ENCODE measurements at places on chromosomes 3 and 15.

DNA sequence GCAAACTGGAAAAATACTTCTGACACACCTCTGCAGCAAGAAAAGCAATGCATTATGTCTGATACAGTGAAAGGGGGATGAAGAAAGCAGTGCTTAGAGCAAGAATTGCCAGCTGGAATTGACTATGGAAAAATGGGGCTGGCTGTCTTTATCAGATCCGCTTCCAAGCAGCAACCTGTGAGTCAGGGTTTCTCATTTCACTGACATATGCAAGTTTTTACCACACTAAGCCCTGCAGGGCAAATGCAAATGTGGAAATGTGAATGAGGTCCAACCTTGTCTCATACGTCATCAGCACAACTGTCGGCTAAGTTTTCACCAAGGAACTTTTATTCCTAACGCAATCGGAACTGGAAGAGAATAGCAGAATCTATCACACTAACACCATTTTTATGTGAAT lies 172.5 kb upstream of the GADL1 start:
- peak; percentile 78 for DNase-seq

- peak; percentile 73 for DNase-seq
Measured at GRCh38 chr15:75809986-75810750, 33.1 kb upstream of the UBE2Q2 start.

DNA sequence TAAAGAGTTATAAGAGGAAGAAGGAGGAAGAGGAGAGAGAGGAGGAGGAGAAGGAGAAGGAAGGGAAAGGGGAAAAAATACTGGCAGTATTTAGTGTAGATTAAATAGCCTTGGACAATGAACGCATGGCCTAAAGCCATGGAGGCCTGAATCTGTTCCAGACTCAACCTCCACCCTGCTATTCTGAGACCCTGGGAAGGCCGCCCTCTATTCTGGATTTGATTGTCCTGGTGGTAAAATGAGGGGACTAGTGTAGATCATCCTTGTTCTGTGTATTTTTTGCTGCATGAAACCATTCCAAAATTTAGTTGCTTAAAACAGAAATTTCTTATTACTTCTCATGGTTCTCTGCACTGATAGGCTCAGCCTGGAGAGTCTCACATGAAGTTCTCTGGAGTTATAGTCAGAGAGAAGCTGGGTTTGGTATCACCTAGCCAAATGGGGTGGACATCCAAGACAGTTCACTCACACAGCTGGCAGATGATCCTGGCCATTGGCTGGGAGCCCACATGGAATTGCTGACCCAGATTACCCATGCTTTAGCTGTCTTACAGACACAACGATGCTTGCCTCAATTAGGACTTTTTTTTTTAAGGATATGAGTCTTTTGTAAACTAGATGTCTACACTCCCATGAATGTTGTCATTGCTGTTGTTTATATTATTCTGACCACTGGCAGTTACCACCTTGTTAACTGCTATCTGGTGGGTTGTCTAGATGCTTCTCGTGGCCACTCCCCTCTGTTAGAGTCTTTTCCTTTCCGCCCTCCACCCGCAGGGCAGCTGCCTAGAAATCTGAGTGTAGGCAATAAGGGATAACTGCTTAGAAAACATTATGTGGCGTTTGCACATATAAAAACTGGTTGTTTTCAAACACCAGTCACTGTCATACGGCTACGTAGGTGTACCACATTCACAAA lies 149.9 kb downstream of the SST start:
- DNase-seq, result no peak

- no peak for DNase-seq
Measured at GRCh38 chr3:50418850-50419249, 59.5 kb upstream of the TMEM115 start.

DNA sequence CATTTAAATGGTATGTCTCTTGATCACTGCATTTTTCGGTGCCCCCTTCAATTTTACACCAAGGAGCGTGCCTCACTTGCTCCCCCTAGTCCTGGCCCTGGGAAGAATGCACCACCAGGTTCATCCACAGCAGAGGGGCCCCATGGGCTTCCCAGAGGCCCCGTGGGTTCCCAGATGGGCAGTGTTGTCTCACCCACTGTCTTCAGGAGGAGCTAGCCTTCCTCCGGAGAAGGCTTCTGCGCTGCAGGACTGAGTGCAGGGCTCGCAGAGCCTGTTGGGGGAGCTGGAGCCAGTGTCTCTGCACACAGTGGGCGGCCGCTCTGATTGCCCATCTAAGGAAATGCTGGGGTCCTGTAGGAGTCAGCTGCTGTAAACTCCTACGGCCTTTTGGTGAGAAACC lies 45.9 kb downstream of the POLR2M start:
- no peak for DNase-seq

- no peak for DNase-seq
Measured at GRCh38 chr3:105877336-105877910, 8.6 kb upstream of the CBLB start.

DNA sequence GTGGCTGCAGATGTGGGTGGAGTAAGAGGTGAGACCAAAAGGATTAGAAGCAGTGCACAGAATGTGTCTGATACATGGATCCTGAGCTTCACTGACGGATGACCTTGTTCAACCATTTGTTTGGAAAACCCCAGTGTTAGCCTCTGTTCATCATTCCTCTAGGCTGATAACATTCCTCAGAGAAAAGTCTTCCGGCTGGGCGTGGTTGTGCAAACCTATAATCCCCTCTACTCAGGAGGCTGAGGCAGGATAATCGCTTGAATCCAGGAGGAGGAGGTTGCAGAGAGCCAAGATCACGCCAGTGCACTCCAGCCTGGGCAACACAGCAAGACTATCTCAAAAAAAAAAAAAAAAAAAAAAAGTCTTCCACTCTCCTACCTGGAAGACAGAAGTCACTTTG lies 23.1 kb upstream of the CHD2 start:
- DNase-seq, result peak; percentile 62

DNA sequence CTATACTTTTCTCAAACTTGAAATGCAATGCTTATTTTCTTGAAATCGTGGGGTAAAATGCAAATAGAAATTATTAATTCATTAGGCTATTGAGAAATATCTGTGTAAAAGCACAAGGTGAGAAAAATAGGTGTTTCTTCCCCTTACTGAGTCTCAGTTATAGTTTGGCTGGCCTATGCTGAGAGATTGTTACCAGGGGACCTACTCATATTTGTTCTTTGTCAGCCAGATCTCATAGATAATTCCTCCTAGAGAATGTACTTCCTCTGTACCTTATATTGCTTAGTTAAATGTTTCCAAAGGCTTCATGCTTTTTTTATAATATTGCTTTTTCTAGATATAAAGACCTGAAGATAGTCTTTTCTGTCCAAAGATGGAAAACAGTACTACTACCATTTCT lies 60.0 kb upstream of the TRPC1 start:
- no peak for DNase-seq

DNA sequence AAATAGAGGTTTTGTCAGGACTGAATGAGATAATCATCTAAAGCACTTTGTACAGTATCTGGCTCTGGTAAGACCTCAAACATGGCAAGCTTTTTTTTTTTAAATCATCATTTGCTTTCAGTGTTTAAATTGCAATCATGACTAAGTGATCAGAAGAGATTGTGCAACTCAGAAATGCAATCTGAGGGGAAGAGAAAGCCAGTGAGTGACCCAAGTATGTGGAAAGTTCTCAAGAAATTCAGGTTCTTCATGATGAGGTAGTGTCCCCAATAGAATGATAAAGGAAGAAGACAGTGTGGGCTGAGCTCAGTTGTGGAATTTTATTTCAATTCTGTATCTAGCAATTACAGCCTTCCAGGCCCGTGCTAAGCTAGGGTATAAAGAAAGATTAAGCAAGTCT lies 132.2 kb upstream of the TBC1D5 start:
- DNase-seq, result no peak

GRCh38 chr3:18444595-18445400 lies 19.7 kb upstream of the SATB1 start:
- DNase-seq, result peak; percentile 77

- DNase-seq, result no peak
Measured at GRCh38 chr3:148737104-148737530, 39.4 kb downstream of the AGTR1 start.

GRCh38 chr15:84595660-84596059 lies 5.1 kb upstream of the ZSCAN2 start:
- DNase-seq, result no peak

DNA sequence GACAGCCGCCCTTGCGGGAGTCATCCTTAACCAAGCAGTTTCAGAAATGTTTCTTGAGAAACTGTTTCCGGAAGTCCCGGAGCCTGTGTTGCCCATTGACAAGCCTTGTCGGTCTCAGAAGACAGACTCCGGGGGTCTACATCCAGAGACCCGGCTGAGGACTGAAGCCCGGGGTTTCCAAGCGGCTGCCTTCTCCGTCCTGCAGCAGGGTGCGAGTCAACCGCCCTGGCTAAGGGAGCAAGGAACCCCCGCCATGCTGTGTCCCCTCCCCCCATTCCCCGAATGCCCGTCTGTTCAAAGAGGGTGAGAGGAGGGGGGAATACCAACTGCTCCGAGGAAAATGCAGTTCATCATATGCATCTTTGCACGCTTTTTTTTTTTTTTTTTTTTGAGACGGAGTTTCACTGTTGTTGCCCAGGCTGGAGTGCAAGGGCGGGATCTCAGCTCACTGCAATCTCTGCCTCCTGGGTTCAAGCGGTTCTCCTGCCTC lies 61.6 kb downstream of the ATP1B3 start:
- DNase-seq, result no peak

GRCh38 chr15:65171428-65171827 lies 13.7 kb downstream of the CLPX start:
- DNase-seq, result no peak

DNA sequence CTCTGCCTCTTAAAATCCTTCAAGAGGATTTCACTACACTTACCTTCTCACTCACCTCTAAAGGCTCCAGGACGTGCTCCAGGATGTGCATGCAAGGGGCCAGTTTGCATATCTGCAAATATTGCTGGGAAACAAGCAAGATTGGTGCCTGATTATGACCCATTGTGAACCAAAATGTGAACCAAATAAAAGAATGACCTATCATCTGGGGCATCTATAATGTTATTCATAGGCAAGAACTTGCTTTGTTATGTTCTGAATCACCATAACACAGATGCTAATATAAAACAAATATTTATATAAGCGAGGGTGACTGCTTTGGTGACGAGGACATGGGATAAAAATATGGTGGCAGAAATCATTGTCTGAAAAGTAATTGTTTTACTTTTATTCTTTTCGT lies 5.5 kb downstream of the IL12A start:
- peak; percentile 75 for DNase-seq
